ENCODE measurements at places on chromosomes 16 and 17.

DNA sequence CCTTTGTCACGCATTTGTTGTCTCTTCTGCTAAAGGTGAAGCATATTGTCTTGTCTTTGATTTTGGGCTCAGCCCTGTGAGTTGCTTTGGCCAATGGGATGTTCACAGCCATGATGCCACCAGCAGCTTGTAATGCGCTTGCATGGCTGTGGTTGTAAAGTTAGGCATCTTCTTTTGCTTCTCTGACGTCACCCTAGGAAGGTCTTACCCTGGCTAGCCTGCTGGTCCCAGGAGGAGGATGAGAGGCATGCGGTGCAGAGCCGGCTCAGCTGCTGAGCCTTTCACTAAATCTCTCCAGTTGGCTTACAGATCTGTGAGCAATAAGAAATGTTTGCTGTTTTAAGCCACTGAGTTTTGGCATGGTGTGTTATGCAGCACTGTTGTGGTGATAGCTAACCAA, 40.8 kb downstream of the IRX6 start:
- no peak for DNase-seq

- peak; percentile 92 for DNase-seq
These were observed 506 bp downstream of the CAMKK1 start for GRCh38 chr17:3892095-3892998.

GRCh38 chr17:38421871-38422827, 6.1 kb upstream of the ARHGAP23 start:
- no peak for DNase-seq

- no peak for DNase-seq
These were observed 238.7 kb upstream of the TNRC6C start for GRCh38 chr17:77719806-77720205.

- no peak for DNase-seq
These were observed 8.5 kb downstream of the SLC38A10 start for GRCh38 chr17:81286491-81287145.

DNA sequence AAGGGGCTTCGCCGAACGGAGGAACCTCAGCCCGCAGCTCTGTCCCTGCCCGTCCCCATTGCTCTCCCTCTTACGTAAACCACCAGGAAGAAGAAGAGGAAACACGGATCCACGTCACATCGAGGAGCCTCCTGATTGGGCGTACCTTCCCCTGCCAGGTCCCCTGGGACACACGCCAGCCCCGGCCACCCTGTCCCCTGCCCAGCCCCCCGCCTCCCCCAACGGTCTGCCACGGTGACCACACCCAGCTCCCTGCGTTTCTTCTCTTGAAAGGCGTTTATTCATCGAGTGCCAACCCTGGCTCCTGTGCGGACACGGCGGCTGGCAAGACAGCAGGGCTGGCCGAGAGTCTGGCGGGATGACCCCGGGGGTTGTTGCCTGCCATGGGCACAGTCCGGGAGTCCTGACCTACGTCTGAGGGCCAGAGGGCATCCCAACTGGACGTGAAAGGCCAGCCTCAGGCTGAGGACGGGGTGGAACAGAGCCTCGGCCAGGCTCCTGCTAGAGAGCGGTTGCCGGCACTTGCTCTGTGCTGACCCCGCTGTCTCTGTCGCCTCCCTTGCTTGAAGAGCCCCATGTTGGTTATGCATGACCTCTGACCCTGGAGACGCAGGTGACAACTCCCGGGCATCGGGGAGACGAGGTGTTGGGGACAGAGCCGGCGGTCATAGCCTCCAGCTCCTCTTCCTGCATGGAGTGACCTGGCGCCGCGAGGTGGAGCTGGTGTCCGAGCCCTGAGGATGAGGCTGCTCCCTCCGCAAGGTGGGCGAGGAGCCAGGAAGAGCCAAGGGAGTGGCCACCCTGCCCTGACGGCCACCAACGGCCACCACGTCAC, 40.5 kb upstream of the ACSF3 start:
- peak; percentile 29 for DNase-seq

Data from A172 (cell line).